ENCODE measurements at places on chromosomes 13 and 19.
A peak's percentile ranks its signal among the peaks of the same experiment; 100 is the strongest.

DNA sequence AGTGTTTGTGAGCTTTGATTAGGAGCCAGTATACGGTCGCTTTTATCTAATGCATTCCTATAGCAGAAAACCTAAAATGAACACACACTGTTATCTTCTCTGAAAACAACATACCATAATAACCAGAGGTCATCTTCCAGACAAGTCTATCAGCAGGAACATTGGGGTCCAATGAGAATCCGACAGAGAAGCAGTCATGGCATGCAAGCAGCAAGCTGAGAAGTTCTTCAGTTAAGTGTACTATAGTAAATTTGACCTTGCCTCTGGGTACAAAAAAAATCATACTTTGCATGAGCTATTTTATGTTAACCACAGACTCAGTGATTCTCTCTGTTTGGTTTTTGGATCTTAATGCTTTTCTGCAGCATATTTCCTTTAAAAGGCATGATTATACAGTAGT lies 1505.1 kb downstream of the PCDH9 start:
- DNase-seq: no peak

GRCh38 chr13:84821261-84821660 lies 939.0 kb upstream of the SLITRK1 start:
- DNase-seq: no peak

DNA sequence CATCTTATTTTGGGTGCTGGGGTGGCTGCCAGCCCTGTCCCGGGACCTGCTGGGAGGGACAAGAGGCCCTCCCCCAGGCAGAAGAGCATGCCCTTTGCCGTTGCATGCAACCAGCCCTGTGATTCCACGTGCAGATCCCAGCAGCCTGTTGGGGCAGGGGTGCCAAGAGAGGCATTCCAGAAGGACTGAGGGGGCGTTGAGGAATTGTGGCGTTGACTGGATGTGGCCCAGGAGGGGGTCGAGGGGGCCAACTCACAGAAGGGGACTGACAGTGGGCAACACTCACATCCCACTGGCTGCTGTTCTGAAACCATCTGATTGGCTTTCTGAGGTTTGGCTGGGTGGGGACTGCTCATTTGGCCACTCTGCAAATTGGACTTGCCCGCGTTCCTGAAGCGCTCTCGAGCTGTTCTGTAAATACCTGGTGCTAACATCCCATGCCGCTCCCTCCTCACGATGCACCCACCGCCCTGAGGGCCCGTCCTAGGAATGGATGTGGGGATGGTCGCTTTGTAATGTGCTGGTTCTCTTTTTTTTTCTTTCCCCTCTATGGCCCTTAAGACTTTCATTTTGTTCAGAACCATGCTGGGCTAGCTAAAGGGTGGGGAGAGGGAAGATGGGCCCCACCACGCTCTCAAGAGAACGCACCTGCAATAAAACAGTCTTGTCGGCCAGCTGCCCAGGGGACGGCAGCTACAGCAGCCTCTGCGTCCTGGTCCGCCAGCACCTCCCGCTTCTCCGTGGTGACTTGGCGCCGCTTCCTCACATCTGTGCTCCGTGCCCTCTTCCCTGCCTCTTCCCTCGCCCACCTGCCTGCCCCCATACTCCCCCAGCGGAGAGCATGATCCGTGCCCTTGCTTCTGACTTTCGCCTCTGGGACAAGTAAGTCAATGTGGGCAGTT lies 8.6 kb downstream of the CALM3 start:
- DNase-seq: peak; percentile 60

GRCh38 chr19:38769635-38770211 lies 3.6 kb downstream of the LGALS7 start:
- DNase-seq: peak; percentile 93

DNA sequence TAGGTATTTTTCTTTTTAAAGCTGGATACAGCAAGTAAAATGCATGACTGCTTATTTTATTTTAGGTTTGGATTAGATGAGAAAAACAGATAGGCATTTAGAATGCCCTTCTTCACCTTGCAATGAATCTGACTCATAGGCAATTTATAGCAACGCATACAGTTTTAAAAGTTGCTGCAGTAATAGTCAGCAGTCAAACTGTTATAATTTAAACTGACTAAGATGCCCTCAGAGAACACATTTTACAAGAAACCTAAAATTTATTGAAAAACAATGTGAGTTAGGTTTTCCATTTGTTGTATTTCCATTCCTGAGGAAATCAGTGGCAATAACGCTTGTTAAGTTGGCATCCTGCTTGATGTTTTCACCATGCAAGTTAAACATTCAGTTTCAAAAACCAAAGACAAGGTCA lies 1128.2 kb upstream of the PCDH9 start:
- no peak for DNase-seq

DNA sequence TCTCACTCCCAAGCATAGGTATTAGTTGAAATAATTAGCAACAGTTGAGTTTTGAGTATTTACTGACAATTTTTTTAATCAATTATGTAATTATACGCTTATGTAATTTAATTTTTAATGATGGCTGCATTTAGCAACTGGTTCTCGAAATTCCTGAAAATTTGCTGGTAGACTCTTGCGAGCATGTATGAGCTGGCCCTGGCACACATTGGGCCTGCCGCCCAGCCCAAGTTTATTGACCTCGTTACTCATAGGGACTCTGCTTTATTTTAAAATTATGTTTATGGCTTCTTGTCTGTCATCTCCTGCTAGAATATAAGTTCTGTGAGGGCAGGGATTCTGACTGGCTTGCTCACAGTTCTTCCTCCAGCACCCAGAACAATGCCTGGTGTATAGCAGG lies 6.7 kb downstream of the KLK14 start:
- DNase-seq: no peak

GRCh38 chr13:49759503-49759902 lies 33.0 kb downstream of the KPNA3 start:
- DNase-seq: no peak

GRCh38 chr13:72638059-72638815 lies 89.2 kb downstream of the MZT1 start:
- DNase-seq: no peak

- DNase-seq: no peak
Measured at GRCh38 chr13:110213461-110214074, 93.4 kb downstream of the COL4A1 start.

DNA sequence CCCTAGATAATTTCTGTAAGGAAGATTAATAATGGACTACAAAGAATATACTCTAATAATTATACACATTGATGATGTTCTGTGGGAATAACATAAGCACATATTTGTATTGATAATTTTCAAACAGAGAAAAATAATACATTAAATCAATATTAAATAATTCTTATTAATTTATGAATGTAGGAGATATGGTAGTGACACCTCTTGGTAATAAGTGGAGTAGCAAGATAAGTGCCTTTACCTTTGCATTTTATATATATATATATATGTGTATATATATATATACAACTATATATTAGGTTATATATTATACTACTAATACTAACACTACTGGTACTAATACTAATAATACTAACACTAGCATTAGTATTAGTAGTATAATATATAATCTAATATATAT lies 905.8 kb downstream of the SLITRK1 start:
- no peak for DNase-seq

DNA sequence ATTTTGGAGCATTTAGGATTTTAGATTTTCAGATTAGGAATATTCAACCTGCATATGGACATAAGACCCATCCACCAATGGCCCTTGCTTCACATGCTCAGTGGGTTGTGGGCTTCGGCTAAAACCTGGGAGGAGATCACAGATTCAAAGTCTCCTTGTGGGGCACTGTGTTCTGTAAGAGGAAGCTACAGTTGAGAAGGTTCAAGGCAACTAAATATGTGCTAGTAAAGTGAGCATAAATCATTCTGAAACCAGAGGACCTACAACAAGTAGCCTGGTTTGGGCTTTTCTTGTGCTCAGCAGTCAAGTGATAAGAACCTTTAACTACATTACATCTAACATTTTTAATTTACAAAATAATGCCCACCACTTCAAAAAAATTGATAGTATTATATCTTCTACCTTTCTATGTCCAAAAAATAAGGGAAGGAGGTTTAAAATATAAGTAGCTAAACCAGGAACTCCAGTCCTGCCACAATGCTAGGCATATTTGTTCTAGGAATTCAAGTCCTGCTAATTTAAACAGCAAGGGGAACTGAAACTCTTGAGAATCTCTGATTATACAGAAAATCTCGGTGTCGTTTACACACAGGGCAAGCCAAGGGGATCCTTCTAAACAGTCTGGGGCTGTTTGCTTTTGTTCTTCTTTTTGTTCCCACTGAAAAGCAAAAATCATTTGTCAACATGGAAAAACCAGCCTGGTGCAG lies 36.6 kb downstream of the FOXO1 start:
- DNase-seq: no peak

GRCh38 chr19:31470229-31470939 lies 121.1 kb upstream of the TSHZ3 start:
- DNase-seq: no peak
